ENCODE measurements at places on chromosomes 11 and 22.

DNA sequence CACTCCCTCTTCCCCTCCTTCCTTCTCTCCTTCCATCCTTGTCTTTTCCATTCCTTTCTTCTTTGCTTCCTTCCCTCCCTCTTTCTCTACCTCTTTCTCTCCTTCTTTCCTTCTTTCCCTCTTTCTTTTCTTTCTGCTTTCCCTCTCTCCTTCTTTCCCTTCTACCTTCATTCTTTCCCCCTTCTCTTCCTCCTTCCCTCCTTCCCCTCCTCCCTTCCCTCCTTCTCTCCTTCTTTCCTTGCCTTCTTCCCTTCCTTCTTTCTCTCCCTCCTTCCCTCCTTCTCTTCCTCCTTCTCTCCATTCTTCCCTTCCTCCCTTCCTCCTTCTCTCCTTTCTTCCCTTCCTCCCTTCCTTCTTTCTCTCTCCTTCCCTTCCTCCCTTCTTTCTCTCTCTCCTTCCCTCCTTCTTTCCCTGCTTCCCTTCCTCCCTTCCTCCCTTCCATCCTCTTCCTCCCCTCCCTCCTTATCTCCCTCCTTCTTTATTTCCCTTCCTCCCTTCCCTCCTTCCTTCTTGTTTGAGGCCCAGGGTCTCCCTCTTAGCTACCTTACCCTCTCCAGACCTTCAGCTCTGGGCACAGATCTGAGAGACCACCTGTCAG, 77.0 kb downstream of the BUD13 start:
- DNase-seq: no peak

GRCh38 chr22:44550711-44551491, 52.9 kb upstream of the RTL6 start:
- no peak for DNase-seq

DNA sequence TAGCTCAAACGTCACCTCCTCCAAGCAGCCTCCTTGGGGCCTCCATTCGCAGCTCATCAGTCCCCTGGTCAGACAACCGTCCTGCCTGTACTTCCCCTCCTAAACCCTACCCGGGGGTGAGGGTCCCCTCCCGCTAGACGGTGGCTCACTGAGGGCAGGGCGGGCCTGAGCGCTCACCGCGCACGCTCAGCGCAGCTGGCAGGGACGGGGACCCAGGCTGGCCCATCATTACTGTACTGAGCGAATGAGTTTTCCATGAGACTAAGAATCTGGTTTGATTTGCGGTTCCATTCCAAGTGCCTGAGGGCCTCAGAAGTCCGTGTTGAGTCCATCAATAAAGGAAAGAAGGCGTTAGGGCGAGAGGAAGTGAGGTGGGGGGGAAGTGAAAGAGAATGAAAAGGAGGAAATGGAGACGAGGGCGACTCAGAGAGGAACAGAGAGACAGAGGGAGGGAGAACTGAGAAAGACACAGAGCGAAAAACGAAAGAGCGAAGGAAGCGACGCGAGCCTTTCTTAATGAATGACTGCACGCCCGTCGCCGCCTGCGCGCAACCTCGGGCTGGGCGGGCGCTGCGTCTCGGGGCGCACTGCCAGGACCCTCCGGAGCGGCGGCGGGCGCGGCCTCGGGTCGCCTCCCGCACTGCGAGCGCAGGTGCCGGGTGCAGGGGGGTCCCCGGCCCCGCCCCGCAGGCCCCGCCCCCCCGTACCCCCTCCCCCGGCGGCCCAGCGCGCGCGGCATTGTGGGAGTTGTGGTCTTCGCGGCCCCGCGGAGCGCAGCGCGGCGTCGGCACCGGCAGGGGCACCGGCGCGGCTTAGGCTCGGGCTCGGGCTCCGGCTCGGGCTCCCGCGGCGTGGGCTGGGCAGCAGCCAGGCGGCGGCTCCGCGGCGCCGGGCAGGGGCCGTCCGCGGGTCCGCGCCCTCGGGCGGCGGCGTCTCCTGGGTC, at the start of gene ASPHD2:
Gene ASPHD2, plus strand, starts transcription at position 746 of the 943 bp plus-strand sequence. CDS start 4,356 bp downstream, outside the sequence.
- peak; percentile 67 for DNase-seq

- no peak for DNase-seq
Observed at GRCh38 chr22:32465661-32466060, 1.4 kb upstream of the BPIFC start.

GRCh38 chr22:30998329-30998728, 29.3 kb downstream of the TUG1 start:
- no peak for DNase-seq

- no peak for DNase-seq
Observed at GRCh38 chr22:32809786-32810554, 8.5 kb downstream of the TIMP3 start.

- DNase-seq: no peak
Observed at GRCh38 chr22:29773233-29773632, 6.1 kb downstream of the UQCR10 start.

DNA sequence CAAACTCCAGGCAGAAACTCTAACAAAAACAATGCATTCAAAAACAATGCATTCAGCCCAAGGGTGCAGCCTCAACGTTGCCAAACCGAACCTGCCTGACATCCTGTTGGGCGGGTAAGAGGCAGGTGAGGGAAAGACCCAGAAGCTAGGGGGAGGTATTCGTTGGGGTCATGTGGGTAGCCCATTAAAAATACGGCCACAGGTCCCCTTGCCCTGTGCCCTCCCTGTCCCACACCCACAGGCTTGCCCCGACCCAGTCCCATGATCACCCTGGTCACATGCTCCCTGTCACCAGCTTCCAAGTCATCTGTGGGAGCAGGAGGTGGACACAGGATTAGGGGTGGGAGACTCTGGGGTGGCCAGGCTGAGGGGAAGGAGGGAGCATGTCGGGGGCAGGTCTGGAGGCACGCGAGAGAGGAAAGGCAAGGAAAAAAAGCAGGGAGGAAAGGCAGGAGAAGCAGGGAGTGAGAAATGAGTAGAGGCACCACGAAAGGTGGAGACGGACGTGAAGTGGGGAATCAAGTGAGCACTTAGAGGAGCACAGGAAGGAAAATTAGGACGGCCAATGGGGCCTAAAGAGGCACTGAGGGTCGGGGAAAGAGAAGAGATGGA, 683 bp downstream of the PLA2G6 start:
- no peak for DNase-seq

DNA sequence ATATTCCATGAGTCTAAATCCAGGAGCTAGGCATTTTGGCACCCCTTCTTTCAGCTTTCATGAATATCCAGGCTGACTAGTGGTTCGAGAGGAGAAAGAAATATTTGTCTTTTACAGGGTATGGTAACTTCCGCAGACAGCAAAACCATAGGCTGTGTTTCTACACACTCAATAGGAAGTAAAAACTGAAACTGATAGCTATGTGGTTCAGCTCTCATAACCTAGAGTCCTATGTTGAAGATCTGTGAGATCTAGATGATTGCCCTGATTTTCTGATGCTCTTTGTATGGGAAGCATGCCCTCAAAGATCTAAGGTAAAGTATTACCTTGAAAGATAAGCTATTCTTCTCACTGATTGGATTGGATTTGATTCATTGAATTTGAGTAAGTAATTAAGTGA, 118.3 kb downstream of the CD44 start:
- DNase-seq: no peak

DNA sequence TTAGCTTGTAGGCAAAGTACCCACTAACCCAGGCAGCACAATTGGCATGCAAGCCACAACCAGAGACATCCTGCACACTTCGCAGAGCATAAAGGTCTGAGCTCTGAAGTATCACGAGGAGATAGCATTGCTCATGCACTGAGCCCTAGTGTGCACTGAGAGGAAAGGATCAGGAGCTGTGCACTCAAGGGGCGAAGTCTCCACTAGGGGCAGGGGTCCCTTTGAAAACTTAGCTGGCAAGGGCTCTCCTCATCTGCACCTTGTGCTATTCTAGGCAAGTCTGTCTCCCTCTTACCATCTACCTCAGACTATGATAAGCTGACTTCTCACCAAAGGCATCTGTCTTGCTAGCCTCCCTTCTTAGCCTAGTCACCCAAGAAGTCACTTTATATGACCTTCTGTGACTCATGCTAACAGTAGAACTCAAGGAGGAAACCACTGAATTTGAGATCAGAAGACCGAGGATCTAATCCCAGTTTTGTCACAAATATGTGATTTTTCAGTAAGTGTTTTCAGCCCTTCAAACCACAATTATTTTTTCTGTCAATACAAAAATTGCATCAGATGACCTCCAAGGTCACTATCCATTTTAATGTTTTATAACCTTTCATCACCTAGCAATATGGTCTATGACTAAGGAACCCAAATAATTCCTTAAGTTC, 1078.0 kb downstream of the NTM start:
- no peak for DNase-seq

- DNase-seq: no peak
Observed at GRCh38 chr11:73554671-73555320, 43.1 kb downstream of the FAM168A start.

- DNase-seq: no peak
Observed at GRCh38 chr22:34842630-34843029, 223.3 kb upstream of the ISX start.

DNA sequence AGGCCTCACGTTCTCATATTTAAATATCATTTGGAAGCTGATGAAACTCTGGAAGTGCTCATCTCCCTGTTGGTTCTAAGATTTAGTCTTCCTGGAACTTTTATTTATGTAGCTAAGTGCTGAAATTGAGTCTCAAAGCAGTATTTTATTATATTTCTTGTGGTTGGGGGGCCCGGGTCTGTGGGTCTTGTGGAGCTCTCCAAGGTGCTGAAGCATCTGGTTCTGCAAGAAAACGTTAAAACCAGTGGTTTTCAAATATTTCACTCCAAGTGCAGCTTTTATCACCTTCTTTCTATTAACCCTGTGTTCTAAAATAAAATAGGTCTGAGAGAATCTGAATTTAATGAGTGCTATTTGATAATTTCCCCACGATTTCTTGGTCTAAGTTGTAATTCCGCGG, 1404.8 kb downstream of the TBC1D22A start:
- no peak for DNase-seq

- DNase-seq: no peak
Observed at GRCh38 chr11:86888164-86889000, 66.8 kb downstream of the FZD4 start.

- no peak for DNase-seq
Observed at GRCh38 chr11:17683377-17684161, 35.8 kb upstream of the MYOD1 start.

DNA sequence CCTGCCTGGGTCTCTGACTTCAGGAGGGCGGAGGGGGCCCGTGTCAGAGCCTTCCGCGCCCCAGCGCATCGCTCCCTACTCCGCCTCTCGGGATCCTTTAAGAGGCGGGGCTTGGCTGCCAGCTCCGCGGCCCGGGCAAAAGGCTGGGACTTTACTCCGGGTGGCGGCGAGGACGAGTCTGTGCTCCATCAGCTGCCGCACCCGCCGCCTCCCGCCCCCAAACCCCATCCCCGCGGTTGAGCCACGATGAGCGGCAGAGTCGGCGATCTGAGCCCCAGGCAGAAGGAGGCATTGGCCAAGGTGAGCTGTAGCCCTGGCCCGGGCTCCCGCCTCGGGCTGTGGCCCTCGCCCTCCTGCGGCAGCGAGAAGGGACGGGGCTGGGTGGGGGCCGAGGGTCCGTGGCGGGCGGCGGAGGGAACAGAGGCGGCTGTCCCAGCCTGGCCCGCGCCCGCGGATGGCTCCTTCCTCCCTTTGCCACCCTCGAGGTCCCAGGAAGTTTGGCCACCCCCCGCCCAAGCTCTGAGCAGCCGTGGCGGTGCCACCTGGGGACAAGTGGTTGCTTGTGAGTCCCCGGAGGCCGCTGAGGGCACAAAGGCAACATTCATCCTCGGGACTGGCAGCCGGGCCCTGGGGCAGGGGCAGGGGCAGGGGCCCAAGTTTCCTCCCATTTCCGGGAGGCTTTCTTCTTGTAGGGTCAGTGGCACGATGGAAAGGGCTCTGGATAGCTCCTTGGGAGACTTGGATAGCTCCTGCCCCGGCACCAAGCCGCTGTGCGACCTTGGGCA, at the start of gene SEC14L2:
Gene SEC14L2, plus strand, starts transcription at position 148 of the 785 bp plus-strand sequence. Its CDS starts 99 bp downstream, at position 247.
- peak; percentile 46 for DNase-seq

GRCh38 chr22:21642584-21643448, 714 bp downstream of the SDF2L1 start:
- peak; percentile 53 for DNase-seq

- DNase-seq: no peak
Observed at GRCh38 chr11:102685754-102686153, 19.8 kb downstream of the MMP27 start.

- no peak for DNase-seq
Observed at GRCh38 chr11:128803011-128803410, 64.1 kb downstream of the KCNJ1 start.

DNA sequence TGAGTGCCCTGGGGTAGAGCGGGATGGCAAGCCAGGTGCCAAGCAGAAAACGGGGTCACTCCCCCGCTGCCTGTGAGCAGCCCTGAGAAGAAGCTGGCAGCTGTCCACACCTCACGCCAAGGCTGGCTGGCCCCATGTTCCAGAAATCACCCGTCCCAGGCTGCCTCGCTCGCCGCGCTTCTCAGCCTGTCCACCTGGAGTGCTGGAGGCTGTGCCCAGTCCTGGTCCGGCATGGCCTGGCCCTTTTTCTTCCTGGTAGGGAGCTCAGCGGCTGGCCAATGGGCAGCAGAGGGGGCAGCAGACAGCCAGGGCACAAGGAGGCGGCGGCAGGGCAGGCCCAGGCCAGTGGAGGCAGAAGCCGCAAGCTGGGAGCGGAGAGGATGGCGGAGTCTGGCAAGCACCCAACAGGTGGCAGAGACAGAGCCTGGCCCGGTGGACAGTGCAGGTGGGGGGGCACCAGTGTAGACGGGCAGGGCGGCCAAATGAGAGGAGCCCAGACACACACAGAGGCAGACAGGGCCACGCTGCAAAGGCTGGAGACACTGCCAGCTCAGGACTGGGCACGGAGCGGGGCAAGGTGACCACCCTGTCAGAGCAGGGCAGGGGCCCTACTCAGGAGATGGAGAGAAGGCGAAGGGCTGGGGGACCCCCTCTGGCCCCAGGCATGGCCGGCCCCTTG, 37.2 kb upstream of the TH start:
- no peak for DNase-seq

- DNase-seq: no peak
Observed at GRCh38 chr22:25509374-25509791, 55.1 kb upstream of the GRK3 start.

DNA sequence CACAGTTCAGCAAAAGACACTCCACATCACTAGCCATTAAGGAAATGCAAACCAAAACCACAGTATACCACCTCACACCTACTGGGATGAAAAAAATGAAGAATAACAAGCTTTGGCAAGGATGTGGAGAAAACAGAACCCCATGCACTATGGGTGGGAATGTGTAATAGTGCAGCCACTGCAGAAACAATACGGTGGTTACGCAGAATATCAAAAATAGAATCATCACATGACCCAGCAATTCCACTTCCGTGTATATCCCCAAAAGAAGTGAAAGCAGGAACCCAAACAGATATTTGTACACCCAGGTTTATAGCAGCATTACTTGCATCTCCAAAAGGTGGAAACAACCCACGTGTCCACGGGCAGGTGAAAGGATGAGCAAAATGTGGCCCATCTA, 20.8 kb downstream of the CARS1 start:
- DNase-seq: no peak
